ENCODE measurements at places on chromosomes 3 and 15. TPM values are rescaled to one million over a fixed set of nuclear protein-coding genes. Genes with fewer than 3 reads are reported as not detected.

Gene TMCO5A
- total RNA-seq: not detected

Gene SPTSSB
- not detected for total RNA-seq

Gene RASGRF1
- 1.4 TPM for total RNA-seq

Gene ITIH1
- not detected for total RNA-seq

Gene ZMYND10
- 1.3 TPM for total RNA-seq

Gene WDR93
- not detected for total RNA-seq

Gene CHRM5
- 0.06 TPM for total RNA-seq

Gene TRIM69
- total RNA-seq: 12.0 TPM

Gene C3orf52
- 6.7 TPM for total RNA-seq

Gene ISL2
- 3.0 TPM for total RNA-seq

Gene ATP10A
- 0.69 TPM for total RNA-seq

Gene CYP19A1
- total RNA-seq: 2.6 TPM

Gene HES1
- total RNA-seq: 1.2 TPM

Gene PEX5L
- 0.06 TPM for total RNA-seq

Gene NUSAP1
- total RNA-seq: 169 TPM

Gene TTC23
- total RNA-seq: 22.6 TPM

Gene NPAP1
- total RNA-seq: not detected

Gene CLRN1
- total RNA-seq: not detected

Gene PSTPIP1
- total RNA-seq: not detected

Gene NLGN1
- not detected for total RNA-seq

Gene HCN4
- total RNA-seq: not detected

Gene CKMT1A
- not detected for total RNA-seq

Gene SHC4
- total RNA-seq: 2.1 TPM

Gene GOLGA6L4
- 0.69 TPM for total RNA-seq

Gene DAZL
- total RNA-seq: not detected

Measured in LHCN-M2 (cell line).